Smooth muscle cell of trachea (primary cell): ENCODE measurements at places on chromosomes 12 and 14. TPM values are rescaled to one million over a fixed set of nuclear protein-coding genes. Genes with fewer than 3 reads are reported as not detected.

The GPRC5A gene
- total RNA-seq = 3.1 and 10.3 TPM in 2 replicates

The IQSEC3 gene
- under 0.01 and 1.3 TPM in 2 replicates for total RNA-seq

The BCL11B gene
- total RNA-seq = under 0.01 TPM in 1 of 2 replicates, not detected in the other

The MYO1A gene
- total RNA-seq = not detected in 2 replicates

The DYRK2 gene
- 19.8 and 36.7 TPM in 2 replicates for total RNA-seq

The TNFAIP2 gene
- 64.1 and 190 TPM in 2 replicates for total RNA-seq

The DBX2 gene
- total RNA-seq = not detected in 2 replicates

The EPS8 gene
- 69.0 and 83.3 TPM in 2 replicates for total RNA-seq

The ACIN1 gene
- total RNA-seq = 84.0 and 90.5 TPM in 2 replicates

The PDE3A gene
- 0.50 and 2.6 TPM in 2 replicates for total RNA-seq

The GUCY2C gene
- not detected in 2 replicates for total RNA-seq

The MLXIP gene
- total RNA-seq = 10.9 and 15.2 TPM in 2 replicates

The INHBC gene
- total RNA-seq = not detected in 2 replicates

The CLEC4A gene
- total RNA-seq = 0.87 and 2.2 TPM in 2 replicates

The MYF6 gene
- total RNA-seq = not detected in 2 replicates

The CLEC1B gene
- not detected in 2 replicates for total RNA-seq

The CEBPE gene
- total RNA-seq = not detected in 2 replicates

The FOXG1 gene
- 0.44 and 0.83 TPM in 2 replicates for total RNA-seq

The TMEM63C gene
- not detected in 2 replicates for total RNA-seq

The ARF3 gene
- total RNA-seq = 37.1 and 45.2 TPM in 2 replicates

The LRP6 gene
- total RNA-seq = 58.3 and 59.5 TPM in 2 replicates

The PIANP gene
- 0.33 and 1.0 TPM in 2 replicates for total RNA-seq

The FKBP11 gene
- total RNA-seq = 10.5 and 18.7 TPM in 2 replicates

The WNT1 gene
- not detected in 2 replicates for total RNA-seq

The KRT6C gene
- total RNA-seq = not detected in 2 replicates

The NPFF gene
- total RNA-seq = not detected in 2 replicates

The AKAP3 gene
- 2.6 and 3.6 TPM in 2 replicates for total RNA-seq

The DERA gene
- total RNA-seq = 46.0 and 86.7 TPM in 2 replicates

The ADSS1 gene
- total RNA-seq = 2.5 and 7.1 TPM in 2 replicates

The TMCC3 gene
- 0.73 and 0.83 TPM in 2 replicates for total RNA-seq

The VRTN gene
- total RNA-seq = not detected in 2 replicates

The SLC39A2 gene
- 0.17 TPM in 1 of 2 replicates, not detected in the other for total RNA-seq

The AKAP5 gene
- 0.17 and 0.29 TPM in 2 replicates for total RNA-seq

The CLMN gene
- 0.44 and 1.5 TPM in 2 replicates for total RNA-seq

The ALX1 gene
- under 0.01 TPM in 1 of 2 replicates, not detected in the other for total RNA-seq

The NDRG2 gene
- total RNA-seq = 0.17 and 0.44 TPM in 2 replicates

The TAS2R31 gene
- 5.1 and 9.2 TPM in 2 replicates for total RNA-seq

The HOXC4 gene
- total RNA-seq = 0.15 and 0.17 TPM in 2 replicates

The IKZF4 gene
- 1.2 and 1.7 TPM in 2 replicates for total RNA-seq

The SERPINA9 gene
- 0.50 TPM in 1 of 2 replicates, not detected in the other for total RNA-seq

The GSC gene
- total RNA-seq = 0.33 TPM in 1 of 2 replicates, not detected in the other

The RIMKLB gene
- total RNA-seq = 22.5 and 33.0 TPM in 2 replicates

The KRT71 gene
- not detected in 2 replicates for total RNA-seq
